Left renal pelvis (tissue), 4 donors: ENCODE measurements at places on chromosomes 4 and X. TPM values are rescaled to one million over a fixed set of nuclear protein-coding genes. Genes with fewer than 3 reads are reported as not detected.

Gene CT45A5
- not detected for polyA plus RNA-seq

Gene AFM
- polyA plus RNA-seq, result 0.57 TPM

Gene CT47B1
- polyA plus RNA-seq, result not detected

Gene NXF2
- polyA plus RNA-seq, result not detected

Gene LRRC66
- 0.82 TPM for polyA plus RNA-seq

Gene TBC1D8B
- 11.7 TPM for polyA plus RNA-seq

Gene TASL
- 1.5 TPM for polyA plus RNA-seq

Gene TRIM75
- not detected for polyA plus RNA-seq

Gene SPANXN4
- not detected for polyA plus RNA-seq

Gene RBMXL3
- polyA plus RNA-seq, result not detected

GRCh38 chr4:17811078-17811603 is 362 bp downstream of the NCAPG start:
- no peak for DNase-seq

DNA sequence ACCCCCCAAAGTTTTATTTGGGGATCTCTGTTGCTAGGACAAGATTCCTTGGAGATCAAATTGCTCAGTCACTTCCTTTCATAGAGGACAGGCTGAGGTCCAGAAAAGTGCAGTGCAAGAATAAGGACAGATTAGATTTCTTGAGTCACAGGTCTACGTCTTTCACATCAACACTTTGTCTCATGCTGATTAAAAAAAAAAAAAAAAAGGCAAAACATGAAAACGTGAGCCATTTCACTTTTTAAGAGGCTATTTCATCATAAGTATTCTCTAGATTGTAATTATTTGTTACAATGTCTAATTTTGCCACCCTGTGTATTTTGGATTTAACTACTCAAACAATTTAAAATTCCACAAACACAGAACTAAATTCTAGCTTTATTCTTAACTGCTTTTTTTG is 647.0 kb downstream of the TRAM1L1 start:
- no peak for DNase-seq

DNA sequence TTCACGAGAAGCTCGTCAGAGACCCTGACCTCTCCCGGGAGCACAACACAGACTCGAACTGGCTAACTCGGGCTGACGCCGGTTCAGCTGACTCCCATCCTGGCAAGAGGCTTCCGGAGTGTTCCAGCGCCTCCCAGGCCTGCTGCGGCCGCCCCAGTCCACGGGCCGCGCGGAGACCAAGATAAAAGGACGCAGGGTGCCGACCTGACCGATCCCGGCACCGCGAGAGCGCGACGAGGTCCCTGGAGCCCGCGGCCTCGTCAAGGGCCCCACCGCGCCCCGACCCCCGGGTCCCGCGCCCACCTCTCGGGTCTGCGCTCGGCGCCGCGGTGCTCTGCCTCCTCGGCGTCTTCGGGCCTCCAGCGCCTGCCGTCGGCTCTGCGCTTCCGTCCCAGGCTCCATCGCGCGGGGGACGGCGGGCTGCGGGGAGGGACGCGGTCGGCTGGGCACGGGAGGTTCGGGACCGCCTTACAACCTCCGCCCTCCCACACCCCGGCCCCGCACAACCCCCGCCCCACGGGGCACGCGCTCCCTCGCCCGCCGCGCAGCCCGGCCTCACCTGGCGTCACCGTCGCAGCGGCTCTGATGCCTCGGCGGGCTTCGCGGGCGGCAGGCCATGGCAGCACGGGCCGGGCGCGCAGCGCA is 426 bp downstream of the SLBP start:
- DNase-seq, result no peak

GRCh38 chr4:106334741-106335470 is 18.6 kb downstream of the AIMP1 start:
- no peak for DNase-seq

GRCh38 chr4:136680271-136680670 is 852.0 kb downstream of the PCDH18 start:
- DNase-seq, result no peak

- no peak for DNase-seq
Measured at GRCh38 chr4:158581161-158581560, 59.5 kb downstream of the RXFP1 start.

GRCh38 chr4:21202959-21203358 is 502.7 kb downstream of the PACRGL start:
- DNase-seq, result no peak

DNA sequence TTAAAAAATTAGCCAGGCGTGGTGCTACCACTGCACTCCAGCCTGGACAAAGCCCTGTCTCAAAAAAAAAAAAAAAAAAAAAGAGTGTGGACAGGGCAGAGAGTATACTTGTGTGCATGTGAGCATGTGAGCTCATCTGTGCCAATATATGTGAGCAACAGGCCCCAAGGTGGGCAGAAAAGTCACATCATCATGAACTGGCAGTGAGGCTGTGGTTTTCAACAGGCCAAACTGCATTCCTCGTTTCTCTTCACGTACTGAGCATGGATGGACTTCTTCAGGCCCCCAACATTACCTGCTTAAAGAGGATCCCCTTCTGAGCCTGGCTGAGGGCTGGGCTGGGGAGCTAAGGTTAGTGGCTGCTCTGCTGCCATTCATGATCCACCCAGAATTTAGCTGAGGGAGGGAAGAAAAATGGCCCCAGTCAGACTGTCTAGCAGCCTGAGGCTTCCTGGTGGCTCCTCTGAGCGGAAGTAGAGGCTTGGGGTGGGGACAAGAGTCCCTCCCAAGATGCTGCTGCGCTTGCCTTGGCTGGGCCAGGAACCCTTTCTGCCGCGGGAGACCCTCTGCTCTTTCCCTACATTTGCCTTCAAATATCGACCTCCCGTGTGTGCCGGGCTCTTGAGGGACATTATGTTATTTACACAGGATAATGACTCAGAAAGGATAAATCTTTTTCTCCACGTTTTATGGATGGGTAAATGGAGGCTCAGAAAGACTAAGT is 55.0 kb downstream of the DIPK2B start:
- no peak for DNase-seq

GRCh38 chr4:184745831-184746795 is 12.2 kb upstream of the CENPU start:
- DNase-seq, result no peak

GRCh38 chr4:8515316-8516060 is 64.7 kb upstream of the GPR78 start:
- no peak for DNase-seq

DNA sequence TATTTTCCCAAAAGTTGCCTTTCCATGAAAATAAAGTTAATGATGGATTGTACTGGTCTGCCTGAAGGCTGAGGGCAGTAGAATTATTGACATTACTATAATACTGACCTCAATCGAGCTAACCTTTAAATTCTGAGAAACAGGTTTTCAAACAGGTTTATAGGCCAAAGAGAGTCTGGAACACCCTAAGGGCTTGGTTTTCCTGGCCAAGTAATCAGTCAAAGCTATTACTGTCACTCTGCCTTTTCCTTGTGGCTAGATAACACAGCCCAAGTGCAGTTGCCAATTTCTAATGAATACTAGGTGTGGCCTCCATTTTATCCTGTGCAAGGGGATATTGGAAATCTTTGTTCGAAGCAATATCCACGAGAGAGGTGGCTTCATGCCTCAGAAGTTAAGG is 75.2 kb downstream of the INTS12 start:
- DNase-seq, result no peak

GRCh38 chr4:76806346-76806745 is 91.6 kb downstream of the SOWAHB start:
- no peak for DNase-seq

DNA sequence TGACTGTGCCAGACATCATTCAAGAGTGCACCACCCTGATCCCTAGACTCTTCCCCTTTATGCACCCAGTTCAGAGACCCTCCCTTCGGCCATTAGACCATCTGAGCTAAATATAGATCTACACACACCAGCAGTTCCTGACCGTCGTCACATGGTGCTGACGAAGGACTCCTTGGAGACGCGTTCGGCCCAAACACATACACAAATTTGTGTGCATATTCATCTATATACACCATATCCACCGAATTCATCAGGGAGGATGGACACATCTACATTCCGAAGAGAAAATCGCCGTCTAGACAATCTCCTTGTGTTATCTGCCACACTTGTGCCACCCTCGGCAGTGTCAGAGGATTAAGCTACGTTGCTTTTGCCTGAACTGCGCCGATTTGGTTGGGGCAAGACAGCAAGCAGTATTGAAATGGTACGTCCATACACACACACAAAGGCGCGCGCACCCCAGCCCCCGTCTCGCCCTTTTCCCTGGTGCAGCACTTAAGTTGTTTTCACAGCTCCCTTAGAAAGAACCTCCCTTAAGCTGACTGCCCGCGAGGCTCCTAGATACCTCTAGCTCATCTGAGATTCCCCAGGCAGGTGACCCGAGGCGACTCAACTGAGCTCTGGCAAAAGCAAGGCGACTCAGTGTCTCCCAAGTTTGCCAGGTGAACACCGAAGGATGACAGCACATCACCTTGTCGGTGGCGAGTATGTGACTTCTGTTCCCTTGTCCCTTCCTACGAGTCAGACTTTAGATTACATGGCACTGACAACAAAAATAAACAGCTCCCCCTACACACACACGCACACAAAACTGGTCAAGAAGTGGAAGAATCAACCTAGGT is 1.0 kb downstream of the RASGEF1B start:
- peak; percentile 26 for DNase-seq

DNA sequence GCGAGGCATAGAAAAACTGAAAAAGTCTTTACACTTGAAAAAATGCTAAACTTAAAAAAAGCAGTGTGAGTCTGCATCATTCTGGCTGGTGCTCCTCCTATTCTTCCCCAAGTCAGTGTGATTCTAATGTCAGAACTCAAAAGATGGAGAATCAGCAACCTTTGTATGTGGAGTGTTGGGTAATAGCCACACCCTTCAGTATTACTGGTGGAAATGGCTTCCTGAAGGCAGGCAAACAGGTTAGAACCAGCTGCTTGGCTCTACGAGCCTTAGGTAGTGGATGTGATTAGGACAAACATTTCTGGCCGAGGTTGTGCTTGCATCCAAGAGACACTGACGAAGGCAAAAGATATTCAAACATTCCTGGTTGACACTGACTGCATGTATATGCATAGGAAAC is 353.4 kb upstream of the TACR3 start:
- no peak for DNase-seq

DNA sequence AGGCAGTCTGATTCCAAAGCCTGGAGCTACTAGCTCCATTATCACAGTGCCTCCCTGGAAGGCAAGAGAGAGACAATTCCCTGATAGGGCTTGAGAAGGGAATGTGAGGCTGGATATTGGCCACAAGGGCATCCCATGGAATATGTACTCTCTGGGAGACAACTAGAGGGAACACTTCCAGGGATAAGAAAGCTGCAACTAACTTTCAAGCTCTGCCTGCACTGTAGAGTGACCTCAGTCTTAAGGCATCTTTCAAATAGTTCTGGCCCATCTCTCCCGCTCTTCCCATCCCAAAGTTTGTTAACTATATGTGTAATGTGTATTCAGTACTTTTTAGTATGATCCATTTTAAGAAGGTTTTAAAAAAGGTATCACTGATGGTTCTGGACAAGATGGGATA is 13.1 kb upstream of the RNF212 start:
- no peak for DNase-seq

DNA sequence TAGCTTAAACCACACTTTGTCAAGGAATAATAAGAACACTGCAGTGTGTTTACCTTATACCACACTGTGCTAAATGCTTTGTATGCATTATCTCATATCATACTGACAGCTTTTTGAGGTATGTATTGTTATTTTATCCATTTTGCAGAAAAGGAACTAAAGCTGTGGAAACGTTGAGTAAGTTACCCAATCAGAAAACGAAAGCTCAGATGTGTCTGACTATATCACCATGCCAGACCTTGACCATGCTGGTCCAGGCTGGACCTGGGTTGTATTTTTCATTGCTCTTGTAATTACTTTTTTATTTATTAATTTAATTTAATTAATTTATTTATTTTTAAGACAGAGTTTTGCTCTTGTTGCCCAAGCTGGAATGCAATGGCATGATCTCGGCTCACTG is 2.1 kb downstream of the HSD17B11 start:
- DNase-seq, result no peak

DNA sequence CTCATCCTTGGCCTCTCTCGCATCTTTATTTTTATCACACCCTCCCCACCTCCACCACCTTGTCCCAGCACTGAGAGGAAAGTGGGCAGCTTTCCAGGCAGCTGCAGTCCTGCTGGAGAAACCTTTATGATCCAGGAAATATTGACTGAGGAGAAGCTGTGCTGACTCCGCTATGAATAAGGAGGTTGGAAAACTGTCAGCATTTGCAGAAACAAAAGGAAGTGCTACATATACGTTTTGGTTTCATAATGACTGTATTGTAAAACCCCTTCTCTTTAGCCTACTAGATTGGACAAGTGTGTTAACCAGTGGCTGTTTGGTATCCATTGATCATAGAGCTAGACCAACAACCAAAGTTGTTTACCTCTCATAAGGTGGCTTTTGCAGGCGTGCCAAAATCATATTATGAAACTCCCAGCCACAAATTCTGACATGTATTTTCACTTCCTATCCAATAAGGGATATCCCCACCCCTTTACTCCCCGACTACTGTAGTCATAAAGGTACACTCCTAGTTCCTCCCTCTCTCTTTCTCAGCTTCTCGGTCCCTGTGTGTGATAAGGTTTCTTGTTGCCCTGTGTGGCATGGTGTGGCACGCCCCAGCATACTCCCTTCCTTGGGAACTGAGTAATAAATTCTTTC is 88.4 kb downstream of the GPR143 start:
- DNase-seq, result no peak

- DNase-seq, result no peak
Measured at GRCh38 chr4:4613126-4613465, 71.2 kb upstream of the STX18 start.

GRCh38 chr4:153728660-153729059 is 31.2 kb downstream of the RNF175 start:
- no peak for DNase-seq

DNA sequence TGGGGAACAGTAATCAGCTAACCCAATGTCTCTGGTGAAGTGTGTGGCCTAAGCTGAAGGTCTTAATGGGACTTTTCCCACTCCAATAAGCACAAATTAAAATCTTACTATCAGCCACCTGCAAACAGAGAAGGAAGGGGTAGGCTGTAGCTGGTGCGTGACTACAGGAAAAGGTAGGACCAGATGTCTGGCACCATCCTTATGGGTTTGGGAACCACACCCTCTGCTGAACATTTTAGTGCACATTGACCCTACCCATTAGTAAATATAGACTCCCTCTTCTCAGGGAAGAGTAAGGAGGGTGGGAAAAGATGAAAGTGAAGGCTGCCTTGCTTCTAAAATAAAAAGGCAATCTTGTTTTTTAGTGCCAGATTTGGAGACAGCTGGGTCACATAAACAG is 602.8 kb downstream of the FAT4 start:
- DNase-seq, result no peak

- DNase-seq, result no peak
Measured at GRCh38 chr4:53315300-53315699, 50.6 kb downstream of the SCFD2 start.

- no peak for DNase-seq
Measured at GRCh38 chr4:10130178-10130888, 13.7 kb upstream of the WDR1 start.

GRCh38 chrX:8607326-8607725 is 124.6 kb downstream of the ANOS1 start:
- DNase-seq, result no peak

DNA sequence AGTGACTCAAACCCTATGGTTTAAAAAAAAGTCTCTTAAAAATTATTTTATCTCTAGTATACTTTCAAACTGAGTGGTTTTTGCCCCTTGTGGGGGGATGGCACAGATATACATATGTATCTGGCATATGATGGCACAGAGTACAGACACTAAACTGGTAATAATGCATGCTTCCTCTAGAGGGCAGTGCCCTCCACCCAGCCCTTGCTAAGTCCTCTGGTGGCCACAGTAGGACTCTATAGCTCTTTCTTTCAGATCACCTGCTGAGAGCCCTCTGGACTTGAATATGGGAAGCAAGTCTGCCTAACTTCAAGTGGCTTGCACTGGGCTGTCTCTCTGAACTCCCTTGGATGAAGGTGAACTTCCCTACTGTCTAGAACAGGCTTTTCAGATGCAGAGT is 66.3 kb downstream of the TSPAN7 start:
- no peak for DNase-seq
